ENCODE measurements at places on chromosomes 16 and 17.

- DNase-seq, result no peak
Measured at GRCh38 chr17:44280392-44280937, 12.5 kb upstream of the SLC4A1 start.

DNA sequence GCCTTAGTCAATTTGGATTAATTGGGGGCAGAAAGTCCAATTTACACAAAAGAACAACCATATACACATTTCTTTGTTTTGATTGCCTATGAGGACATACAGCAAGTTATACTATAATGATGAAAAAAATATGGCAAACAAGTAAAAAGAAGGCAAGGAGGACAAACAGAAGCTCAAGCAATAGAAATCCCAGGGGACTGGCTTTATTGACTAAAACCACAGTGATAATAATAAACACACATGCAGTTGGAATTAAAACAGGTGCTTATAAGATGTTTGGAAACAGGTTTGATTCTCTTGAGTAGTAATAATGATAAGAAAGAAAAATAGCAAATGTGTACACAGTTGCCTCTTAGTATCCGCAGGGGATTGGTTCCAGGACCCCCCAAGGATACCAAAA, 176.4 kb downstream of the SHISA9 start:
- DNase-seq, result no peak

GRCh38 chr16:49704586-49705155, 151.2 kb downstream of the ZNF423 start:
- DNase-seq, result no peak

- DNase-seq, result no peak
Measured at GRCh38 chr16:21116148-21116693, 34.4 kb downstream of the DNAH3 start.

DNA sequence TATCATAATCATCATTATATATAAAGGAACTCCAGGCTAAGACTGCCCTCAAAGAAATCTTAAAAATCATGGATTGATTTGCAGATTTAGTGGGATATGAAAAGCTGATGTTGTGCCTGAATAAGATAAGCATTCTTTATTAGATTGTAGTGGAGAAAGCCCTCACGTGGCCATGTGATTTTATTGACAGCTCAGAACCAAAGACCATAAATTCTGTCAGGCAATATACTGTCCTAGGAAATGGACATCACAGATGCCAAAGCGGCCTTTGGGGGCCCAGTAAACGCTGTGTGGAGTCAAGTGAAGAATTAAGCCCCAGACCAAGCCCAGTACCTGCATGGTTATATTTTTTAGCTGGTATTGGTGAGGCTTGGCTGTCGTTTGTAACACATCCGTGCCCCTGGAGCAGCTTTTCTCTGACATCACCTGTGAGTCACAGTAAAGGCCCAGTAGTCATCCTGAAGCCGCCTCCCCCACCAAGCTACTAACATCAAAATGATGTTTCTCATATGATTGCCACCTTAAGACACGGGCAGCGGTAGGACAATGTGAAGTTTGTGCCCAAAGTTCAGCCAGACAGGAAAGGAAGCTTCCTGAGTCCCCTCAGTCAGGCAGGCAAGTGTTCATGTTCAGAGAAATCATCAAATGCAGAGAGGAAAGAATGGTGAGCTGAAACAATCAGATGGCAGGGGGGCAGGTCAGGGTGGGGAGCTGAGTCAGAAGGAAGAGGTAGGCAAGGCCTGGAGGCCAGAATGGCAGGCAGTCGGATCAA, 209.4 kb downstream of the IRX3 start:
- peak; percentile 42 for DNase-seq

DNA sequence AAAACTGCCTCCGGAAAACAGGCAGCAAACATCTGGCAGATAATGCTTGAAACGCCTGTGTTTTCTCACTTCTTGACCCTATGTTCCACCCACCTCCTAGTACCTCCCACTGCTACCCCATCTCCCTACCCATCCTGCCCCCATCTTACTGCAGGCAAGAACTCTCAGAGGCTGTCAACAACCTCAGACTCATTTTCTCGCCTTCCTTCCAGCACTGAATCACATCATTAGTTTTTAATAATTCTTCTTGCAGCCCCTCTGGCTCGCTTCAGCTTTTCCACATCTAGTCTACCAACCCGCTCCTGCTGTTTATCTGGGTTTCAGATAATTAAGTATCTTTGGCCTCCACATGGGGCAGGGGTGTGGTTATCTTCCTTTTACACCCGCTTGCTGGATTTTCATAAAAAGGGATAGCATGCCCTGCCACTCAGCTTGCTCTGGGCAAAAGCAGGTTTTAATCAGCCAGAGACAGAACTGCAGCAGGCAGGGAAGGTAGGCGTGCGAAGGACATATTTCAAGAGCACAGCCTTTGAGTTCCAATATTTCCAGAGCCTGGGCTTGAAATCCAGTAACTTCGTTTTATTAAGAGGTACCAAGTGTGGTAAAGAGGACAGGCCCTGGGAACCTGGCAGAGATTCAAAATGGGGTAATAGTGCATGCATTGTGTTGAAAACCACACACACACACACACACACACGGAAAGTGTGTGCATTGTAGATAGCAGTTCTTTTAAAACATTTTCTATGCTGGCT, 87.5 kb downstream of the BMERB1 start:
- no peak for DNase-seq

DNA sequence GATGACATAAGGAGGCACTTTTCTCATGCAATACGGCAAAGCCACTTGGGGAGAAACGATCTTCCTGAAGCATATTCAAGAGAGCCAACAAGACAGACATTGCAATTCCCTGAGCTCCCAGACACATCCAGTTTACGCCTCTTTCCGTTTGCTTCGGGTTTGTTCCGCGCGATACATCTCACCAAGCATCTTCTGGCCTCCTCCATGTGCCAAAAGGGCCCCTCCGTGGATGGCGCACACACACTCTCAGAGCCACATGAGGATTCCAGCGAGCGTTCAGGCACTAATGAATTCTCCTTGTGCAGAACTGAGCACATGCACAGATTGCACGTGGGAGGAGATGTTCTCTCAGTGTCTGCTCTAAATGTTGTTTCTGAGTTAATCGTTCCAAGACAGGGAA, 146.7 kb upstream of the SHISA6 start:
- DNase-seq, result no peak

GRCh38 chr17:29533976-29534375, 32.9 kb downstream of the ABHD15 start:
- DNase-seq, result no peak

DNA sequence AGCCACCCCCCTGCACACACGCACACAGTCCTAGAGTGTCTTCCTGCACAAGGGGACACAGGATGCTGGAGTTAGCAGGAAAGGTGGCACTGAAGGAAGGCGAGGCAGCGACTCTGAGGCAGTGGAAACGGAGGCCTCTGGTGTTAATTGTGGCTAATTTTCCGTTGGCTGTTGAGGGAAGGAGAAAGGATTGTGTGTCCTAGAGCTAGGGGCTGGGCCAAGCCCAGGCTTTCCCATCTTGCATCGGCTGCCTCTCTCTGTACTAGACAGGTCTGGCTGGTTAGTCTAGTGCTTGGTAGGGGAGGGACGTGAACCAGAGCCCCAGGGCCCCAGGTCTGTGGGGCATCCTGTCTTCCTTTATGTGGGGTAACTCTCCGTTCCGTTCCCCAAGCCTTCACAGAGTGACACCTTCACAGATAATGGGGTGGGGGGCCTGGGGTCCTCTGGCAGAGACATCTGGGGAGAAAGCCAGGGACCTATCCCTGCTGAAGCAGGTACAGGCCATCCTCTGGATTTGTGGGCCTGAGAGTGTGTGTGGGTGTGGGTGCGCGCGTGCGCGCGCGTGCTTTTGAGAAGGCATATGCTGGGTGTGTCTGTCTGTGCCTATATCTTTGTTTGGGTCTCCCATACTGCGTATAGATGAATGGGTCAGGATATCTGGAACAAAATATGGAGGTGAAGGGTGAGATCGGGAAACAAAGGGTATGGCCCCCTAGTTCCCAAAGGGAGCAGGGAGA, at the start of gene CHD3:
Gene CHD3 (plus strand): TSS at position 606 of the 737 bp plus-strand sequence. CDS start 212 bp downstream, outside the sequence.
- no peak for DNase-seq

GRCh38 chr16:66549284-66550131, at the start of gene TK2:
Gene TK2, minus strand, starts transcription at chr16:66550122. Its CDS starts 61 bp downstream, at chr16:66550061.
- DNase-seq, result no peak

- DNase-seq, result no peak
Measured at GRCh38 chr16:10521681-10522274, 58.6 kb downstream of the EMP2 start.

DNA sequence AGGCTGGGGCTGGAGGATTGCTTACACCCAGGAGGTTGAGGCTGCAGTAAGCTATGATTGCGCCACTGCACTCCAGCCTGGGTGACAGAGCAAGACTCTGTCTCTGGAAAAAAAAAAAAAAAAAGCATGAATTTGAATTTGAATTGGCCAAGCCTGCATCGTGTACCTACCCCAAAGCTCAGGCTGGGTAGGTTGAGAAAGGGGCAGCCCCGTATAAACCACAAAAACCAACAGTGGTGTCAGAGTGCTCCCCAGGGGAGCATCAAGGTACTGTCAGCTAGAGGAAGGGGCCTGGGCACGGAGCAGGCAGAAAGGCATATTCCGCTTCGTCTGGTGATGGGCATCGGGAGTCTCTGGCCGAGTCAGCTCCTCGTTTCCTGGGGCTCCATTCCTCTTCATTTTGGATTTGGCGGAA, 40.9 kb downstream of the RAP1GAP2 start:
- DNase-seq, result no peak

- no peak for DNase-seq
Measured at GRCh38 chr16:47320546-47321310, 140.1 kb downstream of the ITFG1 start.

DNA sequence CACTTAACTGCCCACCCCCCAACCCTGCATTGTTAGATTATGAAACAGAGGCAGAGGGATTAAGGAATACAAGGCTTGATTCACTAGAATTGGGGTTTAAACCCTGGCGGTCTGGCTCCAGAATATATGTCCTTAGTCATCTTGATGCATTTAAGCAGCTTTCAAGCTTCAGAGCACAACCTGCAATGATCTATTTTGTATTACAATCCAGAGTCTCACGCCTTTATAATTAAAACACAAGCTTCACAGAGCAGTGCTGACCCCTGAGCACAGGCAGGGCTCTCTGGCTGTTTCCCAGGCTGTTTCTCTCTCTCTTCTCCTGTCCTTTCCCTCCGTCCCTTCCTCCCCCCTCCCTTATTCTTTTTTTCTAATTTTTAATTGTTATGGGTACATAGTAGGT, 209.1 kb downstream of the SPECC1 start:
- DNase-seq, result no peak

- DNase-seq, result no peak
Measured at GRCh38 chr17:77444984-77445759, 304.4 kb downstream of the SEC14L1 start.

DNA sequence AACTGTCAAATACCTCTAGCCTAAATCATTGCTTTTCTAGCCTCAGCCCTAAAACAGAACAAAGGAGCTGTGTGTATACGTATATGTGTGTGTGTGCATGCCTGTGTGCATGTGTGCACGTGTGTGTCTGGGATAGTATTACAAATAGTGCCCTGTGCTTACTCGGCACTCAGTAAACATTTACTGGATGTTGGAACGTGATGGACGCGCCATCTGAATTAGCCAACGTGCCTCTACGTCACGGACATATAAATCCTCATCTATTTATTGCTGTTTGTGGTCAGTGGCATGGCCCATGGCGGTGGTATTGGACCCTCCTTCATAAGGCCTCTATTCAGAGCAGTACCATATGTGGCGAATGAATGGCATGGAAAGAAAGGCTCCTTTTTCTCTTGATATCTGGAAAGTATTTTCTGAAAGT, 37.5 kb downstream of the WWP2 start:
- DNase-seq, result no peak

- no peak for DNase-seq
Measured at GRCh38 chr16:50011707-50012106, 13.3 kb upstream of the CNEP1R1 start.

GRCh38 chr16:26441178-26441577, 625.5 kb upstream of the C16orf82 start:
- no peak for DNase-seq

DNA sequence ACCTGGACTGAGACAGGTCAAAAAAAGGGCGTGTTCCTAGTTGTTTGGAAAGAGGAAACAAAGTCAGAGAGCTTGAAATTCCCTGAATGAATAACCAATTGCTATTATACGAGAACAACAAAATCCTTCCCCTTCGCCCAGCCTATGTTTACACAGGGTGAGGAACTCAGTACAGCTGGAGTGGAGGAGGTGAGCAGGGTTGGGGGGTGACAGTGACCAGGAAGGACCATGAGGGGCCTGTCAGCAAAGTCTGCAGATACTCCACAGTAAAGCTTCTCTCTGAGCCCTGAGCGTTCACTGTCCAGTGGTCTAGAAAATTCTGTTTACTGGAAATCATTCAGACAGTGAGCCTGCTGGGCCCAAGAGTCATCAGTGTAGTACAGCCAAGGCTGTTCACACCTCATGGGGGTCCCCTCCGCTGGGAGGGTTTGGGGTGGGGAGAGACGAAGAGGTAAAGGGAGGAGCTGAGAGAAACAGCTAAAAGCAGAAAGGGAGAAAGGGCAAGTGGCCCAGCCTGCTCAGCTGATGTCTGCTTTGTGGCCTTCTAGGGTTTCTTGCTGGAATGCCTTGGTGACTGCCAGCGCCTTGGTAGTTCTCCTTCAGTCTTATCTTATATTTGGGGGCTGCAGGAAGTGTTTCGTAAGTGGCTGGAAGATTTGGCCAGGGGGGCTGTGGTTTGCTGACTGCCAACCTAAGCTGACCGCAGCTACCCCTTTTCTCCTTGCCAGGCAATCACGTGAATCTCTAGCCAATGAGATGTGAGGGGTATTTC, 5.7 kb downstream of the DUSP3 start:
- DNase-seq, result no peak

DNA sequence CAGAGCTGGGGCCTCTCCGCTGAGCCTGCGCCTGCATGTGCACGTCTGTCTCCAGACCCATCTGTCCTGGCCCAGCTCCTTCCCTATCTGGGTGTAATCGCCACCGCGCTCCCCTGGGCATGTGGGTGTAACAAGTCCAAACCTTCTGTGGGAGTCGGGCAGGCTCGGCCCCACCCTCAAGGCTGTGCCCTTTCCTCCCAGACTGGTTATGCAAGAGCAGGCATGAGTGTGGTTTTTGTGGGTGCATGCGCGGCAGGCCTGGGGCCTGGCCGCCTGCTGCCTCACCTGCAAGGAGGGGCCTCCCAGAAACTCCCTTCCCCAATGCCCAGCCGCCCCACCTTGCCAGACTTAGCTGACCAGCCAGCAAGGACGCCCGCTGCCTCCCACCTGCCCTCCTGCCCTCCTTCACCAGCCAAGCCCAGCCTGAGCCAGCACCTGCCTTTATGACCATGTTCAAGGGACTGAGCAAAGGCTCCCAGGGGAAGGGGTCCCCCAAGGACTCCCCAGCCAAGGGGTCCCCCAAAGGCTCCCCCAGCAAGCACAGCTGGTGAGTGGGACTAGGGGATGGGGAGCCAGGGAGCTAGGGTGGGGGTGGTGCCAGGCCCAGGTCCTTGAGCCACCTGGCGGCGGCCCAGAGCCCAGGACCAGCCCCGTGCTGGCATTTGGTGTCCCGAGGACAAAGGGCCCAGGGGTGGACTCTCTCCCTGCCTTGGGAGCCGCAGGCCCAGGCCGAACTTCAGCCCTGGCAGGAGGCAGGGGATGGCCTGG, at the start of gene EVPLL:
Gene EVPLL (plus strand): TSS at position 342 of the 768 bp plus-strand sequence. CDS start 3,160 bp downstream, outside the sequence.
- no peak for DNase-seq

- no peak for DNase-seq
Measured at GRCh38 chr16:2426941-2427361, 2.3 kb upstream of the CCNF start.

Data from non-pigmented ciliary epithelial cell (primary cell).